Left renal pelvis (tissue), 4 donors: ENCODE measurements at places on chromosomes 1 and 21. TPM values are rescaled to one million over a fixed set of nuclear protein-coding genes. Genes with fewer than 3 reads are reported as not detected.

DNA sequence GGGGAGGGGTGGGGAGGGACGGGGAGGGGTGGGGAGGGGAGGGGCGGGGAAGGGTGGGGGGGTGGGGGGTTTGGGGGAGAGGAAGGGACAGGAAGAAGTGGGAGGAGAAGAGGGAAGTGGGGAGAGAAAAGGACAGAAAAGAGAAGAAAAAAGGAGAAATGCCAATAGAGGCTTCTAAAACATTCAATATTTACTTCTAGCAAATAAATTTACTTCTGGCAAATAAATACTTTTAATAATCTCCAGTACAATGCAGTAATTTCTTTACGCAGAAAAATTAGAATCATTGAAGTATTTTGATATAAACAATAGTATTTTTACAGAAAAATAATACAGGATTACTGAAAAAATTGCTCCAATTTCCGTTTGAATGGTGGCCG lies 9.4 kb upstream of the GPR161 start:
- no peak for DNase-seq

DNA sequence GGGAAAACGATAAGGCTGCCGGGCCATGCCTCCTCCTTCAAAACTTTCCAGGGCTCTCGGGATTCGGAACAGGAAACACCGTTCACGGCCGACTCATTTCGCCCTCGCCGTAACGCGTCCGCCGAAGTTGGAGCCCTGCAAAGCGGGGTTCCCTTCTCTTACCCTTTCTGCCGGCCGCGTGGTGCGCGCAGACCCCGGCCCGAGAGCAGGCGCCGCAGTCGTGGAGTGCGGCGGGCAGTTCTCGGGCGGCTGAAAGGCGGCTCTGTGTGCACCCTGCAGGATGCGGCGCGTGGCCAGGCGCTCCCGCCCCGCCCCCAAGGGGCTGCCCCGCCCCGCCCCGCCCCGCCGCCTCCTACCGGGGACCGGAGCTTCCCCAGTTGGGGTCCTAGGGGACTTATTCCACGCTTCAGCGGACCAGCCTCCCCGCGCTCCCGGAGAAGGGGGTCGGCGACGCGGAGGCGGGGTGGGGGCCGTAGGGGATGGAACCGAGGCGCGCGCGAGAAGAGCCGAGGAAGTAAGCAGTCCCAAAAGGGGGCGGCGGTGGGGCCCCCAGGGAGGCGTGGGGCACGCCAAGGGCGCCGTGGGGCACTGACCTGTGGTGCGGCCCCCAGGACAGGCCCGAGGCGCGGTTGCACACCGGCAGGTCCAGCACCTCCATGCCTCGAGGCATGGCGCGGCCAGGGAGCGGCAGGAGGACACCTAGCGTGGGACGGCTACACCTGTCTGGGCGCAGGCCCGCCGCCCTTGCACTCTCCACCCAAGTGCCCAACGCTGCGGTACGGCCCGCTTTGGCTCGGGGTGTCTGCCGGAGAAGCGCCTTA lies at the start of gene MCOLN2:
Gene MCOLN2, minus strand, starts transcription at position 268 of the 821 bp plus-strand sequence. Its CDS starts 241 bp downstream, at position 27.
- no peak for DNase-seq

NTMT2 gene
- polyA plus RNA-seq: not detected

DNA sequence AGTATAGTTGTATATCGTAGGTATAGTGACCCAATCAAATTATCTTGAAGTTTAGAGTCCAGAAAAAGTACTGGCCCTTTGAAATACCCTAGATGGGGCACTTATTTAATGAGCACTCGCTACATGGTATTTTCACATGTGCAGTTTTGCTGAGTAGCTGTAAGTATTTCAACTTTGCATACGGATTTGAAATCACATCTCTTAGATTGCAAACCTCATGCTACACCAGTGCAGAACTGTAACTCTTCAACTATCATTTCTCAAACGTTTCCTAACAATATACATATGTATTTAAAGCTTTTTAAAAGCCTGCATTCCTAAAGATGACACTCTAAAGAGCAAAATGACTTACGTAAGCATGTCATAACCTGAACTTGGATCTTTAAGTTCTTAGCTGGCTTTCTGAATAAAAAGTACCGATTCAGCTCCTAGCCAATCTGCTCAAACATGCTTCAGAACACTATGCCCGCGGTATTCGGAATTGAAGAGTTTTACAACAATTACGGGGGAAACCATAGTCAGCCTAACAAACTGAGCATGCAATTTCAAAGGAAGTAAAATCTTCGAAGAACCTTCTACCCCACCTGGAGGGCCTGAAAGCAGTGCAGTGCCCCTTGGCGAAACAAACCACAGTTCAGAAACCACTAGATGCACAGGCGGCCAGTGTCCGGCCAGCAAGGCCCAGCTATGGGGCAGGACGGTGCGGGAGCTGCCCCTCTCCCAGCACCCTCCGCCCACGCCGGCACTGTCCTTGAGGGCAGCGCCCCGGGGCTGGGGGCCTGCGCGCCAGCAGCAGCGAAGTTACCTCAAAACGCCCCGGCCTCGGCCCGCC lies 863 bp downstream of the FH start:
- no peak for DNase-seq

- DNase-seq: no peak
These were observed 2.2 kb upstream of the TOR1AIP2 start for GRCh38 chr1:179879797-179880196.
